Natural killer cell (primary cell): ENCODE measurements at places on chromosomes 13 and 19.

- DNase-seq: no peak
Measured at GRCh38 chr13:110289174-110289573, 17.8 kb downstream of the COL4A1 start.

DNA sequence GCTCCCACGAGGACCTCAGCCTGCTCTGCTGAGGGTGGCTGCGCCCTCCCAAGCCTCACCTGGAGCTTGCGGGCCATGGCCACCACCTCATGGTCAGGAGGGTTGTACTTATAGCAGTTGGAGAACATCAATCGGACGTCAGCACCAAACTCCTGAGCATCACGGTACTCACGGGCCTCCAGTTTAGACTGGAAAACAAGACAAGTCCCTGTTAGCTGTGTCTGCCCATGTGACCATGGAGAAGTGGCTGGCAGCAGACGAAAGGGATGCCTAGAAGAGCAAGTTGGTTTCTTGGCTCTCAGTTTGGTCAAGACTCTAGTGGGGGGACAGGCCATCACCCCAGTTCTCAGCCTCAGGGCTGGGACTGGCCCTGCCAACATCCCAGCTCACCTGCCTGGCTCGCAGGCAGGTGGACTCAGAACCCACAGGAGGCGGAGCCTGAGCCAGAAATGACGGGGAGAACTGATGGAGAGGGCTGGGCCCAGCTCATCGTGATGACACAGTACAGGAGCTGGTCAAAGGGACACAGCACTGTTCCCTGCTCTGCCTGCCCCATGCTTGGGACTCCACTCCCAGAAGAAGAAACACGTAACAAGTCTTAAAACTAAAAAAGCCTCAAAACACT is 31.2 kb upstream of the EPHX3 start:
- no peak for DNase-seq

GRCh38 chr13:32284927-32285632 is 30.1 kb downstream of the ZAR1L start:
- DNase-seq: no peak

DNA sequence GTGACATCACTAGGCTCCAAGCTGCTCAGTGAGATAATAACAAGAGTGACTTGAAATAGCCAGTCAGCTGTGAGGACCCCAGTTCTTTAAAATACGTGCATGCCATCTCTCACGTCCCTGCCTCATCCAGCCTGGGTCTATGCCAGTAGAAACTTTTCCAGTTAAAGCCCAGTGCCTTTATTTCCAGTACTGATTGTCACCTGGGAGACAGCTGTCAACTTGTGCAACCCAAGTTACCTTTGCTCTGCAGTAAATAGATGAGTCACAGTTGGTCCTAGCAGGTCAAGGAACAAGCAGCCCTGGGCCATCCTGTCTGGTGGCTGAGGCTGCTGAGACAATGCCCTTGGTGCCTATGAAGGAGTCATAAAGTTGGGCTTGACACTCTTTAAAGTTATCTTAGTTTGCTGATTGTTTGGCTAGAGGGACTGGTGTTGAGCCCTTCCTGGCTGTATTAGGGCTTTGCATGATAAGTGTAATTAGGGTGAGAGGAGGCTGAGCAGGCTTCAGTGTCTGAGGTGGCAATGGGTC is 228.7 kb downstream of the LACC1 start:
- no peak for DNase-seq

DNA sequence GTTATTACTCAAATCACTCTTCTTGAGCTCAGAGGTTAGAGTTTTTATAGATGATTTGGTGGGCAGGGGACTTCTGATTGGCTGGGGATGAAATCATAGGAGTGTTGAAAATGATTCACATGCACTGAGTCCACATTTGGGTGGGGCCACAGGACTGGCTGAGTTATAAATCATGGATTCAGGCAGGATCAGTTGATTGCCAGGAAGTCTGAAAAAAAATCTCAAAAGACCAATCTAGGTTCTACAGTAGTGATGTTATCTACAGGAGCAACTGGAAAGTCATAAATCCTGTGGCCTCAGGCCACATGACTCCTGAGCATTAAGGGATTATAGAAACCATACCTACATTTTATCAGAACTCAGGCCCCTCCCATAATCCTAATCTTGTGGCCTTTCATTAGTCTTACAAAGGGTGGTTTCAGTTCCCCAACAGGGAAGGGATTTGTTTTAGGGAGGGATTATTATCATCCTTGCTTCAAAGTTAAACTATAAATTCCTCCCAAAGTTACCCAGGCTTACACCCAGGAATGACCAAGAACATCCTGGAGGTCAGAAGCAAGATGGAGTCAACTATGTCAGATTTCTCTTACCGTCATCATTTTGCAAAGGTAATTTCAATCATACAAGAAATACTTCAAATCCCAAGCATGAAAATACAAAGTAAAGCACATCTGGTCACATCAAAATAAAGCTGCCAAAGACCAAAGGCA is 5.6 kb upstream of the CCDC70 start:
- DNase-seq: no peak
